Activated CD4-positive, alpha-beta T cell treated with anti-CD3 and anti-CD28 coated beads for 36 hours (primary cell): ENCODE measurements at places on chromosomes 1 and 21. TPM values are rescaled to one million over a fixed set of nuclear protein-coding genes. Genes with fewer than 3 reads are reported as not detected.

DNA sequence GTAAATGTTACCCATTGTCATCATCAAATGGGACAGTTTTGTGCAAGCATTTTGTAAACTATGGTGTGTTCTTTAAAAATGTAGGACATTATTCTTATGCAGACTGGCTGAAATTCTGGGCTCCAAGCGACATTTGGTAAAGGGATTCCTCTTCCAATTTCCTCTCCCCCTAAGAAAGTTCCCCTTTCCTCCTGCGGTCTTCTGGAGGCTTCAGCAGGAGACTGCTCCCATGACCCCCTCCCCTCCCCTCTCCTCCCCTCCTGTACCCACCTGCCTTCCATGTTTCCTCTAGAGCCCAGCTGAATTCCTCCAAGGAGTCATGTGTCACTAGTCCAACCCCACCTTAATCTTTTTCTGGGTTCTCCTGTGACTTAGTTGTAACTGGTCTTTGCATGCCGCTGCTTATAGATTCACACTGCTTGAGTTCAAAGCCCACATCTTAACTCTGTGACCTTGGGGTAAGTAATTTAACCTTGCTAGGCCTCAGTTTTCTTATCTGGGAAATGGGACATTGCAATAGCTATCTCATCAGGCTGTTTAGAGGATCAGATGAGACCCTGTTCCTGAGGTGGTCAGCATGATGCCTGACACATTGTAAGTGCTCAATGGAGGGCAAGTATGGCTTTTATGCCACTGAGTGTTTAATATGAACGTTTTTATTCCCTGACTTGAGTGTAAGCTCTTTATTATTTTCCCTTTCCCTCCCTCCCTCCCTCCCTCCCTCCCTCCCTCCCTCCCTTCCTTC is 69.9 kb upstream of the WDR26 start:
- DNase-seq, result no peak

LENEP gene
- total RNA-seq, result 0.79 TPM

GRCh38 chr1:47725992-47726855 is 271.0 kb downstream of the TRABD2B start:
- peak; percentile 83 for DNase-seq

DNA sequence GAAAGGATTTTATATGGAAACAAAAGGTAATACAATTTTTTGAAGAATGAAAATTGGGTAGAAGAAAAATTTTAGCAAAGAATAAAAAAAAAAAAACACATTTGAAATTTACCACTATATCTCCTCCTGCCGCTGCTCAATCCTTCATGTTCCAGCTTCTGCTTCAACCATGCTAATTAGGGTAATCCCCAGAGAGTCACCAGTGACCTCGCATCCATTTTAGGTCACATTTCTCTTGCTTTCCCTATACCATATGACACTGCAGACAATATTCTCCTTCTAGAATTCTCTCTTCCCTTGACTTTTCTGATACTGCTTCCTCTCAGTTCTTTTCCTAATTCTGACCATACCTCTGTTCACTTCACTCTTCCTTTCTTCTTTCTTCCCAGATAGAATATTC is 237.1 kb downstream of the USH2A start:
- no peak for DNase-seq

DNA sequence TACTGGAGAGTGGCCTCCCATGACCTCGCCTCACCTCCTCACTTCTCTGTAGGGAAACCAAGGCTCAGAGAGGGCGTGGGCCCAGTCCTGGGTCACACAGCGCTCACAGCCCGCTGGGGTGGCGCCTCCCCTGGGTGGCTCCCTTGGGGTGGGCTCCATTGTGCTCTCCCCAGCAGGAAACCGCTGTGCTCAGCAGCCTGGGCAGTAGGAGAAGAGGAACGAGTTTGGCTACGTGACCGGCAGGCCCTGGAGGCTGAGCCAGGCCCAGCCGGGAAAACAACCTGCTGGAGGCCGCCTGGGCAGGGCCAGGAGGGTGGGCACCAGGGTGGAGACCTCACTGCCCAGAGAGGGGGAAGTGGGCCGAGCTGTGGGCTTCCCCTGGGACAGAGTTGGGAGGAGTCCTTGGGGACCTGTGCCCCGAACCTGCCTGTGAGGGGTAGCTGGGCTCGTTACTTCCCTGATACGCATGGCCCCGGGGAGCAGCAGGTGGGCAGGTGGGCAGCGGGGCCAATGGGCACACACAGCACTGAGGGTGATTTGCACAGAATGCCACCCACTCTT is 15.0 kb upstream of the FAM131C start:
- no peak for DNase-seq

DNA sequence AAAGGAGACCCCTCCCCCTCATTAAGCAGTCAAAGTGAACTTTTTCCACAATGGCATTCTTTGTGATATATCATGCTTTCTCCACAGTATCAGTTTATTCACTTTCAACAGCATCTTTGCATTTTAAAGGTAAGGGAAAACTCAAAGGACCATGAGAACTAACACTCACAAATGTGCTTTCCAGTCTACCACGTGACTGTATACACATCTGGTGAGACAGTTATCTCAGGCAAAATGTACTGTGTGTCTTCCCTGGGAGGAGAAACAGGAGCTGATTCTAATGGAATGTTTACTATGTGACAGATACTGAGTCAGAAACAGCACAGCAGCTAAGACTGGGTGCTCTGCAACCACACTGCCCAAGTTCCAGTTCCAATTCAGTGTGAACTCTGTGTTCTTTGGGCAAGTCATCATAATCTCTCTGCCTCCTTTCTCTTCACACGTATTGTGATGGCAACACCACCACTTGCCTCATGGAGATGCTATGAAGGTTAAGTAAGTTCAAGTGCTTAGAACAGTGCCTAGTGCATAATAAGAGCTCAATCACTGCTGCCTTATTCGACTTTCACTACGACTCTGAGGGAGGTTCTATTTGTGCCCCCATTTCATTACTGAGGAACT is 79.0 kb downstream of the SLC45A1 start:
- peak; percentile 68 for DNase-seq

IL20 gene
- not detected for total RNA-seq

LCE1F gene
- not detected for total RNA-seq

OR2L5 gene
- total RNA-seq, result not detected

PTPN14 gene
- total RNA-seq, result 4.3 TPM

- no peak for DNase-seq
These were observed 137.1 kb upstream of the KLHDC7A start for GRCh38 chr1:18343581-18343980.

- no peak for DNase-seq
These were observed 179.7 kb upstream of the ST6GALNAC5 start for GRCh38 chr1:76687307-76688175.

TFF3 gene
- total RNA-seq, result not detected

- DNase-seq, result no peak
These were observed 3.6 kb downstream of the COL9A2 start for GRCh38 chr1:40313329-40313957.

DNA sequence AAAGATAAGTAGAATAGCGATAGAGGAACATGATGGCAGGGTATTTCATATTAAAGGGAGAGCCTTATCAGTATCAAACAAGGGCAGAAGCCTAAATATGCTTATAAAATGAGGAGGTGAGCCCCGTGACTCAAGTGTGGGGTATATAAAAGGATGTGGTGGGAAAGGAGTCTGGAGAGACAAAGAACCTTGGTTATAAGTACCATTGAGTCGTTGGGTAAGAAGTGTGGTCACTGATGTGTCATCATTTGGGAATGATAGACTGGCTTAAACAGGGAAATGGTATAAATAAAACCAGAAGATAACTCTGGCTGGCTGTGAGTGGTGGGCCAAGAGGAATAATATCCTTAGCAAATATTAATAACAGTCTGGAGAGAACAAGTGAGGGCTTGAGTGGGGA is 10.9 kb upstream of the CD5L start:
- no peak for DNase-seq
